Activated CD4-positive, CD25-positive, alpha-beta regulatory T cell (primary cell): ENCODE measurements at places on chromosomes 13 and 19.

- DNase-seq = no peak
These were observed 4.0 kb downstream of the MAG start for GRCh38 chr19:35295792-35296462.

GRCh38 chr19:15622991-15623390 lies 8.0 kb downstream of the CYP4F8 start:
- no peak for DNase-seq

DNA sequence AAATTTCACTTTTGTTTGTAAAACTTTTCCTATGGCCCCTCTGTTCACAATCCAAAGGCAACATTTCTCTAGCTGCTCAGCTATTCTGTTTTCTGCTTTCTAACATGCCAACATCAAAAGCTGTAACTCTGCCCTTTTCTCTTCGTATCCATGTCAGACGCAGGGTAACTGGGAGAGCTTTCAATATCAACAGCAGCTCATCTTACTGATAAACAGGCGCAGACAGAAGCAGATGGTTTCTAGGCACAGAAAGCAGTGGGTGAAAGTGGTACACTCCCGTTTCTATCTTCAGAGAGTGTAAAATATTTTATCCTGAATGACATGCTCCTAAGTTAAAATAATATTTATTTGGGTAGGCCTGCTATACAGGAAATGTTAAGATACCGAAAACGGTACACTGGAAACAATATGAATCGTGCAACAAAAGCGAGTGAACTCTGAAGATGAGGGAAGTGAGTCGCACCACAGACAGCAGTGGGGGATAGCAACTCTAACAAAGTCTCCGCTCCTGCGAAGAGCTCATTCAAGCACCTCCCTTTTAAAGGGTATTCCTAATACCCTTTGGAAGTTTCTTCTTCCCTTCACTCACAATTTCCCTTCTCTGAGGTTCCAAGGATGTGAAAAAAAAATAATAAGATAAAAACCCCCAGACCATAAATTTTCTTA lies 798.3 kb downstream of the GPC5 start:
- no peak for DNase-seq

GRCh38 chr19:53290758-53291549 lies 23.4 kb upstream of the VN1R4 start:
- DNase-seq = no peak

GRCh38 chr19:49800771-49801170 lies 12.3 kb downstream of the FUZ start:
- no peak for DNase-seq

- DNase-seq = no peak
These were observed 12.3 kb downstream of the CLDN10 start for GRCh38 chr13:95564733-95565291.

DNA sequence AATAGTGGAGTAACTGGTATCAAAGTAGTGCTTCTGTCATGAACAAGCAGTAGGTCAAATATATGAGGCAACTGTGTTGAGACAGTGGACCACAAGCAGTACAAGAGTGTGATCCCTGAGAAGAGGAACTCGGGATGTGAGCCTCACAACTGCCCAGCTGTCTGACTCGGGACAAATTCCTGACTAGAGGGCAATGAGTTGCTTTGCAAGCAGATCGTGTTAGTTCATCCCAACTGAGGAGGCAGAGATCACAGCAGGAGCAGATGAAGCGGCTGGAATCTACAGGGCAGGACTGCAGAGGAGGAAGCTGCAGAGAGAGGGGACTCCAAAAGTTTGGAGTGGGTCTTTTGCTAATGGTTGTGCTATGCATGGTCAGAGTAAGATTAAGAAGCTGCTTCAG lies 741.1 kb downstream of the DIAPH3 start:
- DNase-seq = no peak

DNA sequence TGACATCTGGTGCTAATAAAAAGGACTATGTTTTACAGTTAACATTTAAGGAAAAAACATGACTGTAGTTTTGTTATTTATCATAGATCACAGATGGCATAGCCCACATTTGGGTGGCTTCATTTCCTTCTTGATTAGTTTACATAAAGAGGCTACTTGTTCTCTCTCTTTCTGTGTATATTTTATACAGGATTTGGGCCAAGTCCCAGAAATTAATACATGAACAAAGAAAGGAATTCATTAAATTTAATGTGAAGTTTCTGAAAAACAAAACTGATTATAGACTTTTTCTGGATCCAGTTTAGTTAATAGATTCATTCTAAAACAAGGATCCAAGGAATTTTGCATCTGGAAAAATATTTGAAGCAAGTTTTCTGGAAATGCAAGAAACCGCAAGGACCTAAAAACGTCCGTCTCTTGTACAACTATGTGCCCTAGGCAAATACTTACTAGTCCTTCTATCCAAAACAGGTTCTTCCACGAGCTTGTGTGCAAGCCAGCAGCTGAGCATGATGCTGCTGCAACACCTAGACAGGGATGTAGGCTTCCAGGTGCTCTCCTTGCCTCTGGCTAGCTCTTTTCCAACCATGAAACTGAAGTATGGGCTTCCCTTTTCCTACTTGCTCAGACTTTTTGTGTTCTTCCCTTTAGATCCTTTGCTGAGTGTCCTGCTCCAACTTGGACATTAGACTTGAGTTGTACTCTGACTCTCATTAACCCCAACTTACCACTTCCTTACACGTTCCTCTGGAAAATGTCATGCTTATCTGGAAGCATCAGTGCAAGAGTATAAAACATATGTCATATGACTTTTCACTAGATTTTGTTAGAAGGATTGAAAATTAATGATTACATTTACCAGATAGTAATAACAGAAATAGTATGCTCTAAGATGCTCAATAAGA lies 161.5 kb upstream of the STARD13 start:
- no peak for DNase-seq
